Left renal cortex interstitium (tissue), 4 donors: ENCODE measurements at places on chromosomes 5 and 9. TPM values are rescaled to one million over a fixed set of nuclear protein-coding genes. Genes with fewer than 3 reads are reported as not detected.

The STPG3 gene
- 3.3 TPM for polyA plus RNA-seq

The FCHO2 gene
- polyA plus RNA-seq, result 29.9 TPM

The PCDHB5 gene
- 8.9 TPM for polyA plus RNA-seq

DNA sequence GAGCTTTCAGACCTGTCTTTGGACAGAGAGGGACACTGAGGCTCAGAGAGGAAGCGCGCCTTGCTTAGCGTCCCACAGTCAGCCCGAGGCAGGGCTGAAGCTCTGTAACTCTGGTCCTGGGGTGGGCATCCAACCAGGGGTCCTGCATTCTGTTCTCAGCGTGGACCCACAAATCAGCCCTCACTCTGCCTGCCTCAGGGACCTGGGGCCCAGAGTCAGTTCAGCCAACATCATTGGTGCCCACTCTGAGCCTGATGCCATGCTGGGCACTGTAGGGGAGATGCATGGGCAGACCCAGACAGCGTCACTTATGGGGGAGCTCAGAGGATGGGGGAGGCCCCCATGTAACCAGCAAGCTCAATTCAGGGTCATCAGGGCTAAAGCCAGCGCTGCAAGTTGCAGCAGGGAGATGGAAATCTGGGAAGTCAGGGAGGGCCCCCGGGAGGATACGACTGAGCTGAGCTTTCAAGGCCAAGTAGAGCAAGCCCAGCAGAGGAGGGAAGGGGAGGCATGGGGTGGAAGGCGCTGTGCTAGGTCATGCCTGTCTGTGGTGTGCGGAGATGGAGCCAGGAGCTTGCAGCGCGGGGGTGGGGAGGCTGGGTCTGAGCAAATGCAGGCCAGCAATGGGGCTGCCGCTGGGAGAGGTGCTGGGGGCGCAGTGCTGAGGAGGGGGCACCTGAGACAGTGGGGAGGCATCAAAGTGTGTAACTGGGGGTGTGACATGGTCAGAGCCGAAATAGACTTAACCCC is 21.1 kb downstream of the CORO2A start:
- no peak for DNase-seq

GRCh38 chr5:76207120-76207519 is 123.9 kb downstream of the SV2C start:
- no peak for DNase-seq

DNA sequence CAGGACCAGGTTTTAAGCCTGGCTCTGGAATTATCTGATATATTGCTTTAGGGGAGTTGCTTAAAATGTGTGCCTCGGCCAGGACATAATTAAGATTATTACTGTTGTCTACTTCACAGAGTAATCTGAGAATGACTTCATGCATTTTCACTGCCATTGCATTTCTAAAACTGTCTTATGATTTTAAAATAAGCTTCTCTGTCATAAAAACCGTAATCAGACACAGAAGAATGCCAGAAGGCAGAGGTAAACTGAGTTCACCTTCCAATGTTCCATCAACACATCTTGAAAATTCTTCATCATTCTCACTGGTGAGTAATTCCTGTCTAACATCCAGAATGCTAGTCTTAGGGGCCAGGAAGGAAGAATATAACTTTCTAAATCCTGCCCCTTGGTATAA is 47.1 kb downstream of the ISOC1 start:
- no peak for DNase-seq

GRCh38 chr5:116479776-116480675 is 94.6 kb downstream of the SEMA6A start:
- no peak for DNase-seq

DNA sequence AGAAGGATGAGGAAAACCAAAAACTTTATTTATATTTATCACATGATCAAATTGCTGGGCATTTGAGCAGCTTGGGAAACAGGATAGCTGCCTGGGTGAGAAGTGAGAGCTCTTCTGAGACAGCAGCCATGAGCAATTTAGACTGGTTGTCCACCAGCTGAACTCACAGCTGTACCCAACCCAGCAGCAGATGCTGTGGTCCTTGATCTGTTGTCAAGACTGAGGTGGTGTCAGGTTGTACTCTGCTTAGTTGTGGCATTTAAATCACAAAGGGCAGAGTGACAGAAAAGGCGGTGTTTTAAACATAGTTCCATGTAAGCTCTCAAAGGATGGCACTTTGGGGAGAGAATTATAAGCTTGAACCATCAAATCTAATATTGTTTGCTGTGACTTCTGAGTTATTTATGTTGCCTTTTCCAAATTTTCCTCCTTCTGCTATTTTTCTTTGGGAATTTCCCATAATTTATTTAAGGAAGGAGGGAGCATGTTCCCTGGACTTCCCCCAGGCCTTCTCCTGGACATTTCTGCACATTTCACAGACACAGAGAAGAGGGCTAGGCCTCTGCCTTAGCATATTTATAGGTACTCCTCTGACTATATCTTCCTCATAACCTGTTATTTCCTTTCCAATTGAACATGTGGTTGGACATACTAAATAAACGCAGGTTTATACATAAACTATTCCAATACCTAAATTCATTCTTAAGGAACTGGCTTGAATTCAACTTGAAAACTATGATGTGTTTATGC is 117.7 kb upstream of the FER start:
- no peak for DNase-seq

GRCh38 chr5:44637916-44638869 is 170.6 kb upstream of the MRPS30 start:
- DNase-seq, result no peak

- peak; percentile 43 for DNase-seq
These were observed 123.4 kb downstream of the BASP1 start for GRCh38 chr5:17340819-17341218.
